ENCODE measurements at places on chromosomes 4 and X.

GRCh38 chrX:49754233-49754857 lies 58.6 kb upstream of the PAGE1 start:
- DNase-seq, result peak; percentile 49

DNA sequence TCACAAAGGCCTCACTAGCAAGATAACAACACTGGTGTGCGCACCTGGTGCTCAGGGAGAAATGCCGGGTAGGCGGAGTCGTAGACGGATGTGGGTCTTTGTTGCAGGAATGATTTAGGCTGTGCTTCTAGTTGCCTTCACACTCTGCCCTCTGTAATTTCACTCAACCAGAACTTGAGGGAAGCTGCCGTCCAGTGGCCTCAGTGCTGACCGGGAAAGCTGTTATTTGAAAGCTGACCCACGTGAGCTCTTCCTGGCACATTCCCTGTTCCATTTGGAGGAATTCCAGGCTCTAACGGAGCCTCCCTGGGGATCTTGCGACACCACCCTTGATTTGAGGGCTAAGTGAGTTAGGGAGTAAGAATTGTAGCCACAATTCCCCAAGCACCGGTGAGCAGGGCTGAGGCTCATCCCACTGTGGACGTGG lies 15.9 kb downstream of the SH3TC1 start:
- no peak for DNase-seq

GRCh38 chr4:3420606-3420955 lies 21.2 kb upstream of the HGFAC start:
- no peak for DNase-seq

- DNase-seq, result no peak
Observed at GRCh38 chr4:134906404-134907023, 704.9 kb upstream of the PABPC4L start.

- DNase-seq, result no peak
Observed at GRCh38 chrX:153361781-153362397, 27.9 kb downstream of the ZNF275 start.

- no peak for DNase-seq
Observed at GRCh38 chr4:156710365-156711192, 261.0 kb downstream of the PDGFC start.
